ENCODE measurements at places on chromosomes 16 and 17. TPM values are rescaled to one million over a fixed set of nuclear protein-coding genes. Genes with fewer than 3 reads are reported as not detected.

The NAGS gene
- total RNA-seq, result 0.33 TPM

The FBXO39 gene
- 1.5 TPM for total RNA-seq

The BICDL2 gene
- 0.50 TPM for total RNA-seq

The ZNF423 gene
- total RNA-seq, result not detected

The EFNB3 gene
- not detected for total RNA-seq

The SLC25A19 gene
- total RNA-seq, result 46.3 TPM

The VTN gene
- 0.18 TPM for total RNA-seq

The NUBP2 gene
- 52.5 TPM for total RNA-seq

The MARCHF10 gene
- total RNA-seq, result not detected

The RCVRN gene
- total RNA-seq, result not detected

The KRT32 gene
- not detected for total RNA-seq

The KRTAP2-2 gene
- total RNA-seq, result not detected

The ACSM2A gene
- not detected for total RNA-seq

The MYH2 gene
- total RNA-seq, result not detected

The KRTAP4-6 gene
- not detected for total RNA-seq

The GGT6 gene
- not detected for total RNA-seq

Measured in activated CD8-positive, alpha-beta memory T cell treated with anti-CD3 and anti-CD28 coated beads, Interleukin-2, amount 10 ng/mL, durations not matched to agents 7 days and 5 days (primary cell).